ENCODE measurements at places on chromosomes 2 and 18.

DNA sequence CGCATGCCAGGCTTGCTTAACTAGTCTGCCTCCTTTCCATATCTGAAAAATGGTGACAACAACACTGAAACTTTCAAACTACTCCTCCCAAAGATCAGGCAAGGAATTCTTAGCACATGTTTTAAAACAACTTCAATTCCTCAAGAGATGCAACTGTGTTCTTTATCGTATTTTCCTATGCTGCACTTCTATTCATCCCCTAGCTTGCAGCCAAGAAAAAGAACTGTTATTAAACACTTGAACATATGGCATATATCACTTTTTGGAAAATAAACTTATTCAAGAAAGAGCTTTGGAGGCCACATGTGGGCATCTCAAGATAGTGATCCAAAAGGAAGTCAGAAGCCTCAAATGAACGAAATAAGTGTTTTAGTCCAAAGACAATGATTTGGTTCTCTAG lies 75.6 kb upstream of the STAM2 start:
- DNase-seq, result no peak

GRCh38 chr2:9092383-9093282 lies 89.1 kb upstream of the MBOAT2 start:
- DNase-seq, result no peak

DNA sequence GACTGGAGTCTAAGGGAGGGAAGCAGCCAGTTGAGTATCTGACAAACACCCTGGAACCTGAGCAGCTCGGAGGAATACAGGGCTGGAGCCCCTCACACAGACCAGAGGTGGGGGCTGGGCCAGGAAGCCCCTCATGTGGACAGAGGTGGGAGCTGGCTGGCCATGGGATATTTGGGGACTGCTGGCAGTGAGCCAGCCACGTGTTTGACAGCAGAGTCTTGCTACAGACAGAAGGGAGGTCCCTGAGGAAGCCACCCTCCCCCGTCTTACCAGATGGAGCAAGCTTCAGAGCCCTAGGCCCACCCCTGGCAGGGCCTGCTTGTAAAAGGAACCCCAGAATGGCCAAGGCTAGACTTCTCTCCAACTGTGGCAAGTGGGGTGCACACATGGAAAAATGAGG lies 3.6 kb upstream of the MTERF4 start:
- no peak for DNase-seq

GRCh38 chr2:189803431-189803830 lies 19.2 kb downstream of the PMS1 start:
- no peak for DNase-seq

- no peak for DNase-seq
These were observed 23.5 kb upstream of the ARL5A start for GRCh38 chr2:151851761-151852160.

GRCh38 chr2:50564766-50565165 lies 467.2 kb downstream of the NRXN1 start:
- no peak for DNase-seq

DNA sequence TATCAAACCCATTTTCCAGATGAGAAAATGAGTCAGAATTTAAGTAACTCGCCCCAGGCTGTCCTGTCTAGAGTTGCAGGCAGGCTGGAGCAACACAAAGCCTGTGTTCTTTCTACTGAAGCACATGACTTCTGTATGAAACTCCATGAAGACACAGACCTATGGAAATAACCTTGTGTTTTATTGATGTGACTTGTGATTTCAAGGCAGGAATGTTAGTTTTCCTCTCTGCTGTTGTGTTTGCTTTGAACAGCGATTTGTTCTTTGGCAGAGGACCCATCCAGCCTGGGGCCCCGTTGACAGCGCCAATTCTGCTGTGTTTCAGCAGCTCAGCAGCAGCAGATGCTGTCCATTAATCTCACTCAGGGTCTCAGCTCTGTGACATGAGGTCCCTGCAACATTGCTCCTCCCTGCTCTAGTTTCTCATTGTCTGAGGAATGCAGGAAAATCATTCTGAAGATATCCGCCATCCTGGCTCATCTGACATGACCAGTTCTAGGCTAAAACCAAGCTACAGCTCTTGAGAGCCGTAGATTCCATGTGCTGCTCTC lies 344.3 kb upstream of the RAB12 start:
- DNase-seq, result no peak

DNA sequence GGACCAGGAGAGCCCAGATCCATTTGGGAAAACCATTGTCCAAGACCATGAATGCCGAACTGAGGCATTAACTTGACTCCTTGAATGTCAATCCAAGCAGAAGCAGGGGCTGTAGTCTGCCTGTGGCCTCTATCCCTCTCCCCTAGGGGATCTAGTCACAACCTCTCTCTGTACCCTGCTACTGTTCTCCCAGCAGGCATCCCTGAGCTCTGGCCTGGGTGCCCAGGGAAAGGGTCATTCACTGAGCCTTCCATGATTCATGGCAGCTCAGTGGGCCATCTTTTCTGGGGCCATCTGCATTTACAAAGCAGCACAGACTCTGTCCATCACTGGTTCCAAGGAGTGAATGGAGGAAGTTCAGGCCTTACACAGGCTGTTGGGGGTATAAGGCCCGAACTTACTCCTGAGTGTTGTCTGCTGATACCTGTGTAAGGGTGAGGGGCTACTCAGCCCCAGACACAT lies 151.8 kb downstream of the ZFP36L2 start:
- DNase-seq, result no peak

GRCh38 chr2:71216501-71216900 lies 10.4 kb downstream of the PAIP2B start:
- no peak for DNase-seq

DNA sequence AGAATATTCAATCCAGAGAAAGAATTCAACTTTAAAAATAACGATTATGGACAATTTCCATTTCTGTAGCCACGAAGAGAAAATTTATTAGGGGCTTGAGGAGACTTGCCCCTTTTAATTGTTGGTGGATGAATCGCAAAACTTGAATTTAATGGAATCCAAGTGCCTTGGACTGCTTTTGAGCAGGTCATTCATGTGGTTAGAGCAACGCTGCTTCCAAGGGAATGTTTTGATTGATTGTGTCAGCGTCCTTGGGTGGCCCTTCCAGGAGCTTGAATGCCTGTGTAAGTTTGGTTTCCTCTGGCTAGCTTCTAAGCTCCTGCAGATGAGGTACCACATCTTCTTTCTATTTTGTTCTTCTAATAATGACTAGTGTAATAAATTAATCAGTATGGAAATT lies 213.4 kb downstream of the LTBP1 start:
- no peak for DNase-seq

DNA sequence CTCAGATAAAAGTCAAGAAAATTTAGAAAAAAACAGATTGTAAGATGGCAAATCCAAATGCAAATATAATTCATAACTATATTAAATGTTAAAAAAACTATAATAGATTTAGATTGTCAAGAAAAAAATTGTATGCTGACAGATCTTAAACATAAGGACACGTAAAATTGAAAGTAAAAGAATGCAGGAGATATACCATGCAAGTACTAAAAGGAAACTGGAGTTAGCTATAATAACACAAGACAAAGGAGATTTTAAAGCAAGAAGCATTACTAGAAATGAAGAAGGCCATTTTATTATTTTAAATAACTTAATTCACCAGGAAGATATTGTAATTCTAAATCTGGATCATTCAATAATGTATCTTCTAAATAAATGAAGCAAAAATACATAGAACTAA lies 48.3 kb downstream of the TTC21B start:
- DNase-seq, result no peak

DNA sequence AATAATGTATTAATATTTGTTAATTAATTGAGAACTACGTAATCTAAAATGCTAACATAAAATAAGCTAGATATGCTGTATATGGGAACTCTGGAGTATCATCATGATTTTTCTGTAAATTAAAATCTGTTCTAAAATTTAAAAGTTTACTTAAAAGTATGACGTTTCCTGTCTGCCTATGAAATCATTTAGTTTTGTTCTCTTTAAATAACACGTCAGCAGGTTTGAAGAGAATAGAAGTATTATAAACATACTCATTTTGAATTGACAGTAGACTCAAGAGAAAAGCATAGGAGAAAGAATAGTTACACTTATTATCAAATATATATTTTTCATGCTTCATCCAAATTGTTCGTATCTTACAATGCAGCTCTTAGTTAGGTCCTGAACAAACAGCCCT lies 19.1 kb upstream of the ZNF804A start:
- no peak for DNase-seq

- no peak for DNase-seq
These were observed 84.6 kb downstream of the RAB31 start for GRCh38 chr18:9792565-9793245.

DNA sequence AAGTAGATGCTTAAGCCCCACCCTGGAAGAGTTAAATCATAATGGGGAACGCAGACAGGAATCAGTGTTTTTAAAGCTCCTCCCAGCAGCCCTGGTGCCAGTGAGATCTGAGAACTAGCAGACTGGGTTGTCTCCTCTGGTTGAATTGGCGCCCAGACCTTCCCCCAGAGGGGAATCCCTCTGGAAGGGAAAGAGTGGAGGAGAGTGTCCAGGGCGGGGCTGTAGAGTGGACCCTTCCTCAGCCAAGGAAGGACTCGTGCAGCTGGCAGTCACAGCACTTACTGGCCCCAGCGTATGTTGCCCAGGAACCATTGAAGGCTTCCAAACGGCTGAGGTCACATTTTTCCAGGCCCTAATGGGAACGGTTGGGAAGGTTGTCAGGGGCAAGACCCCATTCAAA lies 62.5 kb downstream of the TGOLN2 start:
- no peak for DNase-seq

GRCh38 chr2:105997711-105998110 lies 196.4 kb downstream of the UXS1 start:
- DNase-seq, result no peak

DNA sequence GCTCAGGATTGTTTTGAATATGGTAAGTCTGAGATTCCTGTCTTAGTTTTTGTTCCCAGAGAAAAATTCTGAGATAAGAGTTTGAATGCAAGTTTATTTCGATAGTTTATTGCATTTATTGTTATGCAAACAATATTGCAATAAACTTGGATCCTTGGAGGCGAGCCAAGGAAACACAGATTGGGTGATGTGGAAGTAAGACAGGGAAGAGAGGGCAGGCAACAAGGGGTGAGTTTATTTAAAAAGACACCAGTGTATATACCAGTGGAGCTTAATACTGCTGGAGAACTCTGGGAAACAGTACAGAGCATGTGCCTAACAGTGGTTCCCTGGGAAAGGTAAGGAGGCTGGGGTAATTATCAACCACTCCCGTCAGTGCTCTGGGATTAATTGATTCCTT lies 87.5 kb upstream of the NEDD4L start:
- no peak for DNase-seq

GRCh38 chr2:48998449-48998848 lies 155.9 kb downstream of the FSHR start:
- DNase-seq, result no peak

DNA sequence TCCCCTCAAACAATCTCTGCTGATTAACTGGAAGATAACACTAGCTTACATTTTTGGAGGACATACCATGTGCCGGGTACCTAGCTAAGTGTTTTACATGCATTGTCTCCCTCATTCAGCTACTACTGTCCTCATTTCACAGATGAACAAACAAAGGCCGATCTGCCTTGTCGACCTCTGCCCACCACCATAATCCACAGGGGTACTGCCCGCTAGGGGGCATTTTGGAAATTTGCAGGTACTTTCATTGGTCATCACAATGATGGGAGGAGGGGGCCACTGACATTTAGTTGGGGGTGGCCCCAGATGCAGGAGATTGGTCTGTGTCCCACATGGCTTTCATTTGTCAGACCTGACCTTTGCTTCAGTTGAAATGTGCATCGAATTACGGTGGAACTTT lies 3.9 kb upstream of the TMEM163 start:
- DNase-seq, result no peak

DNA sequence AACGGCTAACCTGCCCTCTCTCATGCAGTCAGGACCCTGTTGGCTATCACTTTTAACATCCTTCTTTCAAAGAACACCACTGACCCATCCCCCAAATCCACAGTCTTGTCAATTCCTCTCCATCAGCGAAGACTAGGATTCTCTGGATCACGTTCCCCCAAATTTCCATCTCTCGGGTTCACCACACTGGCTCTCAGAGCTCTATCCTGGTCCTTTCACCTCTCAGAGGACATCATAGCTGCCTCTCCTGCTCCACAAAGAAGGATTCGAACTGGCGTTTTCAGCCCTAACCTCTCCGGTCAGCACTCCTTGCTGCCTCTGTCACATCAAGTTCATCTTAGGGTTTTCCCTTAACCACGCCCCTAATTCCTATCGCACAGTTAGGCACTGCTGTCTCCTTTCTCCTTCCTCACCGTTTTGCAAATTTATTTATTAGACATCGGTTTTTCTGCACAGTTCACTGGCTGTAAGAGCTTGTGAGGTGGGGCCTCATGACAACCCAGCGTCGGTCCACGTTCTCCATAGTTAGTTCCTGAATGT lies 247.5 kb upstream of the PXDN start:
- no peak for DNase-seq

GRCh38 chr2:60136913-60137312 lies 416.5 kb downstream of the BCL11A start:
- no peak for DNase-seq

DNA sequence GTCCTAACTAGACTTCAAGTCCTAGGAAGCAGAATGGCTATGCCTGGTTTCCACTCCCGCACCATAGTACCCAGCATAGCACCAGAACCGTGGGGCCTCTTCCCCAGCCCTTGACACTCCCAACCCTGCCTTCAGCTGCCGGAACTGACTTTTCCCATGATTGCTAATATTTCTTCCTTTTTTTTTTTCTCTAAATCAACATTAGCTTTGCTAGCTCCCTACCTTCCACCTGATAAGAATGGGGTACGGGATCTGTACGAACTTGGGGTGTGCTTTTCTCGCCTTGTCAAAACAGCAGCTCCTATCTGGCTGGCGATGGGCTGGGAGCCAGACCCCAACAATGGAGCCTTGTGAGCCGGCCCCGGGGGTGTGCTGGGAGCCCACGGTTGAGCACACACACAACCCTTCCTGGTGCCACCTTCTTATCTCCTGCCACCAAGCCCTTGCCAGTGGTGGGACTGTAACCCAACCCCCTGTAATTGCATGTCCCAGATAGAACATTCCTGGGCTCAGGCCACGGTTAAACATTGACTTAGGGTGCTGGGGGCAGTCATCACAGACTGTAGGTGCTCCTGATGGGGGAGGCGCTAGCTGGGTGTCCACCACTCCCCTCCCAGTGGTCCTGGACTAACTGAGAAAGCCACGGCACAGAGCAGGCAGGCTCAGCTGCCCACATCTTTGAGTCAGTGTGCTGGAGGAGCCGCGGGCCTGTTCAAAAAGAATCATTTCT lies 213.0 kb upstream of the HAAO start:
- no peak for DNase-seq

GRCh38 chr18:23238651-23239349 lies 103.5 kb downstream of the CABLES1 start:
- no peak for DNase-seq

GRCh38 chr2:221567809-221568208 lies 4.3 kb downstream of the EPHA4 start:
- DNase-seq, result no peak

- no peak for DNase-seq
These were observed 28.2 kb upstream of the ZEB2 start for GRCh38 chr2:144548088-144548487.
